ENCODE measurements at places on chromosomes 12 and 14.

- no peak for DNase-seq
Measured at GRCh38 chr14:29637411-29637810, 290.2 kb downstream of the PRKD1 start.

DNA sequence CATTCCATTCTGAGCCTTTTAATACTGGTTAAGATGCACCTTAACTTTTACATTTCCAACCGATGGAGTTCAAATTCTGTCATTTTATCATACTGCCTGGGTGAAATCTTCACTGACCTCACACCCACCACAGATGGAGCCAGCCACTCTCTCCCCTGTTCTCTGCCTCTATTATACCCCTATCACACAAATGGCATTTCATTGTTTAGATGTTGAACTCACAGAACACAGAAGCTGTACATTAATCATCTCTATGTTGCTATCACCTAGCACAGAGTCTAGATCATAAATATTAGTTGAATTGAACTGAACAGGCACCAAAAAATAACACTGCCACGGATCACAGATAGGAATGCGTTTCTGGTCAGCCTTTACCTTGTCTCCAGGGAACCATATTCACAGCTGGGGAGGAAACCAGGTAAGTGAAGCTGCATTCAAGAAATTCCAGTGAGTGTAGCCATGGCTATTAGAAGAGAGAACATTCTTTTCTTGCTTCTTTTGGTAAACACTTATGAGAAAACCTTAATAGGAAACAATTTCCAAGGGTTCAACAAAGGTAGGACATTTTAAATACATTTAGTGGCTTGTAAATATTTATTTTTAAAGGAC lies 194.9 kb upstream of the RMST start:
- no peak for DNase-seq

DNA sequence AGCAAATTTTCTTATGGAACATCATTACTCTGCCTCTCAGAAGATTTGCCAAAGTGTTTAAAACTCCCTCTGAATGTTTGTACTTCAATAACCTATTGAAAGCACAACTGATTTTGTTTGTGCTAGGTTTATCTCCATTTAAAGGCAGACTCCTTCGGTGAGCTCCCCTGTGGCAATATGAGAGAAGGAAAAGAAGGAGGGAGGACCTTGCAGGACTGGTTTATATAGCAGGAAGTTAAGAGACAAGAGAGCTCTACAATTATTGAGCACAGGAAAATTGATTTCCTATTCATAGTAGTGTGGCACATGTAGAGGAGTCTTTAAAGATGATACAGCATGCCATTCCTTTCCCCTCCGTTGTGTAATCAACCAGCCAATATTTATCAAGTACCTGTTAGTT lies 75.5 kb downstream of the PDE3A start:
- DNase-seq: no peak

- no peak for DNase-seq
Measured at GRCh38 chr12:89383235-89384049, 31.1 kb upstream of the DUSP6 start.

DNA sequence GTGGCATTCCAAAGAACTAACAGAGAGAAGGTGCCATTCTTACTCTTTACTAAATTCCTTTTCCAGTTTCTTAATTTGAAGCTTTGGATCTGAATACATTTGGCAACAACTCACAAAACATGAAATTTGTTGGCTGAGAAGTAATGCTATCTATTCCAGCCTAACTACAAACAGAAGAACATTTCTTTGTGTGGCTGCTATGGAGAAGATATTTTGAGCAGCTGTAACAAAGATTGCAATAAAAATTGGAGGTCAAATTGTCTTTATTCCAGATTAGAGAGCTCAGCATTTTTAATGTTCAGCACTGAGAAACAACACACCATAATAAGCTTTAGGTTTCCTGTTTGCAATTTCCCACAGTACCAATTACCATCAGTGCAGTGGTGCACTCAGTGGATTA lies 835.8 kb upstream of the FLRT2 start:
- DNase-seq: no peak

DNA sequence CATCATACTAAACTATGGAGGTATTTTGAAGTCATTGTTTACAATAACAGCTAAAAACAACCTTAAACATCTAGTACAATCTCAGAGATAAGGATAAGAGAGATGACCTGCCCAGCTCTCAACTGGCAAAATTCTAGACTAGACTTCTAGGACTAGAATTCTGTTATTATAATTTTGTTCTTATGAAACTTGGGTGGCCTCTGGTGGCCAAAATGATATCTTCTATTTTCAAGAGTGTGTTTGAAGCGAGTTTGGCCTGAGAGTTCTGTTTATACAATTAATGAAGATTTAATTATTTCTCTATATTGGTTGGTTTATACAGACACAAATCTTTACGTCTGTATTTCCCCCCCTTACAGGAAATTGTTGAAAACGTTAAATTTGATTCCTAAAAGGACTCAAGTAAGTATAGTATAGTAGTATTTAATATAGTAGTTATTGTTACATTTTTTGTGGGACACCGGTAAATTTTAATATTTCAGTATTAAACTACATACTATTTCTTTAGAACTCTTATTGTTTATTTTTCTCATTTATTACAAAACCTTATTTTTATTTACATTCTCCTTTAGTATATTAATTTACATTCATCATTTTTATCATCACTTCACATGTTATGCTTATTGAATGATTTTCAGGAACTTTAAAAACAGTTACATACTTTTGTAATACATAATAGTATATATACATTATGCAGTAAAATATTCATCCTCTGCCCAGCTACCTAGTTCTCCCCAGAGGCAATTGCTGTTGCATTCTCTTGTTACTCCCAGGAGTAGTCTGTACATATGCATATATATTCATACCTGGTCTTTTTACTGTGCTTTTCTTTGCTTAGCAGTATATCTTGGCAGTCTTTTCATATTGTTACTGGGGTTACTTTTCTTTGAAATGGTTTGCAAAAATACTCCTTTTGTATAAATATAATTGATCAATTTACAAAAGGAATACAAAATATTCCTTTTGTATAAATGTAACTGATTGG lies 6.6 kb downstream of the PPHLN1 start:
- DNase-seq: peak; percentile 57

GRCh38 chr12:50603817-50604639 lies 99.2 kb downstream of the DIP2B start:
- DNase-seq: no peak

DNA sequence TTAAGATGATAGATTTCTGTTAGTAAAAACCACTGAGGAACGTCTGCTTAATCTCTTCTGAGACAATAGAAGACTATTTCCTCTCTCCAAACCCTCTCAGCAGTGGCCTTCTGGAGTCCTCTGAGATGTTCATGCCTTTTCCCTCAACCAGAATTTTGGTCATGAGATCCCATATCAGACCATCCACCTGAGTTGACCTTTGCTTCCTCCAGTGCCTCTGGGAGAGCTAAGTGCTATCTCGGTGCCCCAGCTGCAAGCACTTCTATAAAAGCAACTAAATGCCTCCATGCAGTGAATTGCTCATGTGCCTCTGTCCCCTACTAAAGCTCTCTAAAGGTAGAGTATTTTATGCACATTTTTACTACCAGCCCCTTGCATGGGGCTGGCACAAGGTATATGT lies 172.8 kb upstream of the BCL2L14 start:
- no peak for DNase-seq

- DNase-seq: no peak
Measured at GRCh38 chr14:58784931-58785330, 147.2 kb downstream of the DACT1 start.

DNA sequence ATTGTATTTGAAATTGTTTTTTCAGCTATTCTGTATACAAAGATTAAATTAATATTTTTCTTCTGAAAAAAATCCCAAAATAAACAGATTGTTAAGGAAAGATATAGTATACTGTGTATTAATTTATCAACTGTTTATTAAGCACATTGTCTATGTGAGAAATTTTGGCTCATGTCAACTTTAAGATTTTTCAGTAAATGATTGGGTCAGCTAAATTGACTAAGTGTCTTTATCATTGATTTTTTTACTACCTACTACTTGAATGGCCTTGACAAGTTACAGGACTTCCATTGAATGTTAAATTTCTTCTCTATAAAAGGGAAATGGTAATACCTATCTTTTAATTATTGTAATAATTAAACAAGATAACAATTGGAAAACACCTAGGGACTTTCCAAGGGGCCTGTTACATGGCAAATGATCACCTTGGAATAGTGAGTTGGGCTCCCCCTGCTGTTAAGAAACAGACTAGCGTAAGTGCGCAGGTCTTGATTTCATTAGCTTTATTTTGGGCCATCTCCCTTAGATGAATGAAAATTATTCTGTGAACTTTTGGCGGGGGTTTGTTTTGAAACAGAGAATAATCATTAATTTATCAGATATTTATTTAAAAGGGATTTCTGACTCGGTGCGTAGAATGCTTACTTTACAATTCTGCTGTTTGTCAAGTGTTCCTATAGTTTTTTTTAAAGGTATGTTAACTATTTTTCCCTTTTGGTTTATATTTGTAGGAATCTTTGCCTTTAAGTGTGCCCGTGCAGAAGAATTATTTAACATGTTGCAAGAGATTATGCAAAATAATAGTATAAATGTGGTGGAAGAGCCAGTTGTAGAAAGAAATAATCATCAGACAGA lies 14.5 kb upstream of the CCT2 start:
- peak; percentile 32 for DNase-seq

- no peak for DNase-seq
Measured at GRCh38 chr14:97217111-97217885, 420.1 kb downstream of the VRK1 start.

DNA sequence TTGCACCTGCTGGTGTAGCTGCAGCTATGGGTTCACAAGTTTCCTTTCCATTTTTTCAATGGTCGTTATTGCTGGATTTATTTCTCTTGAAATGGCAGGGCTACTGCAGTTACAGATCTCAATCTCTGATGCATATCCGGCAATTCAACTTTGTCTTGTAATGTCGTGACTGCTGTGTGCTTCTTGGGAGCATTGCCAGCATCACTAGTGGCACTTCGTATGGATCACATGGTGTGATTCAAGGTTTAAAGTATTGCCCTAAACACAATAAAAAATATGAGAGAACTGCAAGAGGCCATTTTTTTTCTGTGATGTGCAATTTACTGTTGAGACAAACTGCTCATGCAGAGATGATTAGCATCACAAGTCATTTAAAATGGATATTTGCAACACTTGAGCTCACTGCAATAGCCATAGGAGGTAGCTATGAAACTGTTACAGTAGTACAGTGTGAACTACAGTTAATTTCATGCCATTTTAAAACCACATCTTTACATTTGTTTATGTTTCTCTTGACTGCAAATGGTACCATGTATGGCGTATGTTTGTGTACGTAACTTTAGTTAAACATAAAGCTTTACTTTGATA lies 217.4 kb upstream of the PDE3A start:
- DNase-seq: no peak

DNA sequence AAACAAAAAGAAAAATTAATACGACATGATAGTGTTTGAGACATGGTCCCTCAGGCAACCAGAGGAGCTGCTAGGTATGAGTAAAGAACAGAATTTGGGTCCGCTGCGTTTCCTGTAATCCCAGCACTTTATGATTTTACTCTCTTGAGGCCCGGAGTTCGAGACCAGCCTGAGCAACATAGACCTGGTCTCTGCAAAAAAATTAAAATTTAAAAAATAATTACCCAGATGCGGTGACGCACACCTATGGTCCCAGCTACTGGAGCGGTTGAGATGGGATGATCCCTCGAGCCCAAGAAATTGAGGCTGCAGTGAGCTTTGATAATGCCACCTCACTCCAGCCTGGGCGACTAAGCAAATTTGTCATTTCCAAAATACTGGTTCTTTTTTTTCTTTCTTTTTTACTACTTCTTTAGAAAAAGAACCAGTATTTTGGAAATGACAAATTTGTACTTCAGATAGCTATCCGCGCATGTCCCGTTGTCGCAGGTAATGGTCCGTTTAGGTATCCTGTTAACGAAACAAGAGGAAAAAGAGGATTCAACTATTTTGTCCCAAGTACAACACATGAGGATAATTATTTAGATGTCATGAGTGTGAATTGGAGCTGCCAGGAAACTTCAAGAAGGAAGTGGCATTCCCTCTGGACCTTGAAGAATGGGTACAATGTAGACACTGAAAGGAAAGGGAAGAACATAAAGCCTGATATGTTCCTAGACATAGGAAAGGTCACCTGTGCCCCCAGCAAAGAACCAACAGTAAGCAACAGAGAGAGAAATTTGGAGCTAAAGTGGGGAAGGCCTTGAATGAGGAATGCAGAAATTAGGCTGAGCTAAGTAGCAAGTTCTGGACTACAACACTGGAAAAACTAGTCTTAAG lies 1.2 kb upstream of the HECTD1 start:
- no peak for DNase-seq

- DNase-seq: no peak
Measured at GRCh38 chr12:78674311-78675090, 190.1 kb upstream of the SYT1 start.

- no peak for DNase-seq
Measured at GRCh38 chr14:90017371-90017770, 44.4 kb upstream of the KCNK13 start.

DNA sequence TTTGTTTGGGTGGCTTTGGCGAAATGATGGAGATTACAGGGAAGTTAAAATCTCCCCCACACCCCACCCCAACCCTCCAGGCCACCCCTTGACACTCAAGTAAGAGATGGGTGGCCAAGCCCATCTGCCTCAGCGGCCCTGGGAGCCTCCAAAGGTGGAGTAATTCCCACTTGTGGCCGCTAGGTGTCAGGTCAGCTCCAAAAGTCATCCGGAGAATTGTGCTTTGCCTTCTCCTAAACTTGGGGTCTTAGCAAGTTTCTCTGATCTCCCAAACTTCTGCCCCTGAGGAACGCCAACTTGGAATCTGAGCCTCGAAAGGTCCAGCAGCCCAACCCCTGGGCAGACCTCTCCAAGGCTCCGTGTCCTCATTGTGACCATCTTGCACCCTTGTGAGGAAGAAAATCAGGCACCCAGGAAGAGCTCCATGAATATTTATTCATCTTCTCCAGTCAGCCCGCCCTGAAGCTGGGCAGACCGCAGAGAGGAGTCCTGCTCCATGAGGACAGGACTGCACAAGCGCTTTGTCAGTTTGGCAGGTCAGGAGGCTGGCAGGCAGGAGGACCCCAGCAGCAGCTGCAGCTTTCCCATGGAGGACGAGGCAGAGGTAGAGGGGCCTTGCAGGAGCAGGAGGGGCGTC lies 46.7 kb downstream of the LRRC74A start:
- peak; percentile 83 for DNase-seq

- DNase-seq: no peak
Measured at GRCh38 chr12:21568115-21568514, 36.5 kb downstream of the GYS2 start.

DNA sequence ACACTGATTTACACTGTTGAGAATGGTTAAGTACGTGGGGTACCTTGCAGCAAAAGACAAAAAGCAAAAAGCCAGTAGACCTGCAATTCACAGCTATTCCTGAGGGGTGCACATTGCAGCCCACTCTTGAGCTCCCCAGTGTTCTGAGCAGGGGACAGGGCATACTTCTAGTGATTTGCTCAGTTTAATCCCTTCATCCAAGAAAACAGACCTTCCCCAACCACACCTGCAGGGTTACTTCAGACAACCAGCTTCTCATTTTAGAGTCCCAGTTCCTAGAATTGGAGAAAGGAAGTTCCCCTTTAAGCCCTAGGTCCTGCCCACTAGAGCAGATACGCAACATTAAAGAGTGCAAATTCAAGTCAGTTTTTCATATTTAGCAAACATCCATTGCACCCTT lies 3.6 kb upstream of the WSB2 start:
- no peak for DNase-seq
